ENCODE measurements at places on chromosomes 7 and 10.

GRCh38 chr7:40356312-40356711 lies 221.5 kb downstream of the SUGCT start:
- no peak for DNase-seq

DNA sequence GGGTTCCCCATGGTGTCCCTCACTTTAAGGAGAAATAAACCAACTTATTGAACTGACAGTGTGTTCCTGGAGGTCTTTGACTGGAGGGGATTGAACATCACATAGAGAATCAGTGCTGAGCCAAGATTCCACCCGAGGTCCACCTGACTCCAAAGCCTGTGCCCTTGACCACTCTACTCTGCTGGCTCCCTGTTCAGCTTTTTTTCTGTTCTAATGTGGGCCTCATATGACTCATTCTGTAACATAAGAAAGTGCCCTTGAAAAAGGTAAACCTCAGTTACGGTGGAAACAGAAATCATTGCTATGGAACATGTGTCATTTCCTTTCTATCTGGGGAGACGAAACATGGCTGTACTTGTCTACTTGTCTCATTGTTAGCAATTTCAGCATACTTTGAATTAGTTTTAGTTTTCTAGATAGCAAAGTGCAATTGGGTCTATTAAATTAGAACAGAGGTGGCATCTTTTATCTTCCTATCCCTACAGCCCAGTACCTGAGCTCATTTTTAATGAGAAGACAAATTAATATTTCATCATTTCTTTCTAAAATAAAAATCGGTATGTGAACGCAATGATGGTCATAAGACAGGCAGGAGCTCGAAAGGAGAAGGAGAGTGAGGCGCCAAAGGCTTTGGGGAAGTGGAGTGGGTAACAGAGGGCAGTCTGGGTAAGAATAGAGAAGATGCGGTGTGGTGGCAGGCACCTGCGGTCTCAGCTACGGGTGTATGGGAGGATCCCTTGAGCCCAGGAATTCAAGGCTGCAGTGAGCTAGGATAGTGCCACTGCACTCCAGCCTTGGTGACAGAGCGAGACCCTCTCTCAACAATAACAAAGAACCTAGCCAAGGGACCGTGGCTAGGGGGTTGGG lies 1.5 kb downstream of the GSDME start:
- DNase-seq = no peak

- no peak for DNase-seq
Observed at GRCh38 chr7:157464111-157464970, 127.5 kb downstream of the DNAJB6 start.

DNA sequence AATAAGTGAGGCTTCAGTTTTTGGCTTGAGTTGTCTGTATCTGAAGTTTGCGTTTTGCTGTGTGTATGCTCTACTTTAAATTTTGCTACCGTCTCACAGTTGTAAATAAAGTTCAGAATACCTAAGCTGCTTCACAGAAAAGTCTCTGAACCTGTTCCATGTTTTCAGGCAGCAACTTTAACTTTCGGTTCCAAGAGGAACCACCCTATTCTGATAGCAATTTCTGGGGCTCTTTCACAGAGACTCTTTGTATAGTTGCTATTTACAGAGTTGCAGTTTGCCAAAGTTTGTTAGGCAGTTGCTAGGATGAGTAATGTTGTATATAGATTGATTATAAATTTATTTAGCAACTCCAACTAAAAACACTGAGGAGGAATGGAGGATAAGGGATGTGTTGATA lies 5.7 kb downstream of the FAM221A start:
- DNase-seq = no peak

DNA sequence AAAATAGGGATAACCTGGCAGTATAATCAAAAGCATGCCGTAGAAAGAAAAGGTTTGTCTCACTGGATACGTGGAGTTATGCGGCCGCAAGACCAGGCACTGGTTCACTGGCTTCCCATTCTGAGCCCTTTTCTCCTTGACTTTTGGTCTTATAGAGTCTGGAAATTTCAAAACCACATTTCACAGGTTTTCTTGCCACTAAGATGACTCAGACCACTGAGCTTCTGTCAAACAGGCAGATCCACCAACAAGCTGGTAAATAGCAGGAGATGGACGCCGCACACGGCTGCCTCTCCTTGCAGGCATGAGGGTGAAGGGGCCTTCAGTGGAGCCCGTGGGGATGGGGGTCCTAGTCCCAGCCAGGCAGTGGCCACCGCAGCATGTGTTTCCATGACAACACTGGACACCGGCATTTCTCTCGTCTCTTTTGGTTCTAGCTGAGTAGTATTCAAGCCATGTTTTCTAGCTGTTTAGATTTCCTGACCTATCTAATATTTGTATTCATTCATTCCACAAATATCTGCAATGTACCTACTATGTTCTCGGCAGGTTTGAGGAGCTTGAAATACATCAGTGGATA lies 55.5 kb downstream of the KLF6 start:
- DNase-seq = no peak

- no peak for DNase-seq
Observed at GRCh38 chr10:133144771-133145170, 15.2 kb upstream of the KNDC1 start.

DNA sequence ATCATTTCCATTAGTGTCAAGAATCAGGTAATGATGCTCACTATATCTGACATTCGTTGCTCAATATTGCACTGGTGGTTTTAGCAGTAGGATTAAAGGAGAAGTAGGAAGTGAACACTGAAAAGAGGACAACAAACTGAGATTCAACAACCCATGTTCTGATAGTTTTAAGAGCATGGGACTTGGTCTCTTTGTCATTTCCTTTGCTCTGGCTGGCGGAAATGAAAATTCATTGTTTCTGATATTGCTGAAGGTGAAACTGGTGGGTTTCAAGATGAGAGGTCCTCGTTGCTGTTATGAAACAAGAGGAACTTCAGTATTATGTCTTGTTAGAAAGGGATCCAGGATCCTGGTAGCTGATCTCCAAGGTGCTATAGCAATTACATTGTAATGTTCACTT lies 129.0 kb downstream of the DNAH11 start:
- DNase-seq = no peak

DNA sequence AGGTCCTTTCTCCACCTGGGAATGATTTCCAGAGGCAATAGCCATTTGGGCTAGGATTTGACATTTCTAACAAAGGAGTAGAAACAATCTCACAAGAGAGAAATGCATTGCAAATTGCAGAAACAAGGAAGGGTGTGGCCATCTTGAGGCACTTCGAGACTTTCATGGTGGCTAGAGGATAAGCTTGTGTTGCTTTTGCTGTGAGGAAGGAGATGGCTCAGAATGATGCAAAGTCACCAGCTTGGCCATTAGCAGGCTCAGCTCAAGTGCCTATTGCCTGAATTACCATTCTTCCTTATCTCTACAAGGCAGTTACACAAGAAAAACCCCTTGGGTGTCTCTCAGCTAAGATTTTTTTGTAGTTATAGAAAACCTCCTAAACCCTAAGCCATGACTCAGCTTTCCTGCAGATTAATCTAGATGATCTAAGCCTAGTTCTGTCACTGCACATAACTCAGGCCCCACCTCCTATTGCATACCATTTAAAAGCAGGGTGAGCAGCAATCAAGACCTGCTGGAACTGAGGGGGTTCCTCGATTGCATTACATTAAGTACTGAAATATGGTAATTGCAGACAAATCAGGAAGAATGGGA lies 683.1 kb downstream of the NRG3 start:
- no peak for DNase-seq

DNA sequence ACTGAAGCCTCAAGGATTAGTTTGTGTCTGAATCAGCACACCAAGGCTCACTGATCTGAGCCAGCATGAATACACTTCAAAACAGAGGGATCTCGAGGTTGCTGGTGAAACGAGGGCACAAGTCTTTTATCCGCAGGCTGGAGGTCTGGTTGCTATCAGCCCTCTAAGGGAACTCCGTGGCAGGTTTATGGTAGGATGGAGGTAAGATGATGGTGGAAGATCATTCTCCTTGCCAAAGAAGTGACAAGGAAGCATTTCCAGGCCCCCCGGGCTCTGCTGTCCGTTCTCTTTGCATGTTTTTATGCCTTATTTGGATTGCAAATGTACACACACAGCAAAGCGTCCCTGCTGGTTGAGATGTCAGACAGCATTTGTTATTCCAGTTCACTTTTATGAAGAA lies 268.3 kb downstream of the ARHGAP12 start:
- no peak for DNase-seq

- no peak for DNase-seq
Observed at GRCh38 chr10:88233870-88234269, 349.2 kb downstream of the RNLS start.

DNA sequence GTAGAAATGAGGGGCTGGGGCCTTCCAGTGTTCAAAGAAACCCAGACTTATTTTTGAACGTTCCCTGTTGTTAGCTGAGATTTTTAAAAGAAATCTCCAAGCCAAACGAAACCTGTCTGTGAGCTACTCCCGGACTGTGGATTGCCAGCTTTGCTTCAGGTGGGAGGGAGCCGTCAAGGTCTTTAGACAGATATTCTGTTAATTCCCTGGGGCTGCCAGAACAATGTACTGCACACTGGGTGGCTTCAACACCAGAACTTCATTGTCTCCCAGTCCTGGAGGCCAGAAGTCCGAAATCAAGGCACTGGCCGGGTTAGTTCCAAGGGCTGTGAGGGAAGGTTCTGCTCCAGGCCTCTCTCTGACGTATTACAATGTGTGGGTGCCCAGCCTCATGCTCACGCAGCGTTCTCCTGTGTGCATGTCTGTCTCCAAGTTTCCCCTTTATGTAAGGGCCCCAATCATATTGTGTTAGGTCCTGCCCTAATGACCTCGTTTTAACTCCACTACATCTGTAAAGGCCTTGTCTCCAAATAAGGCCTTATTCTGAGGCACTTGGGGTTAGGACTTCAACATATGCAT lies 60.0 kb upstream of the GJD4 start:
- DNase-seq = no peak

- DNase-seq = no peak
Observed at GRCh38 chr10:91761721-91762120, 36.5 kb upstream of the TNKS2 start.
